ENCODE measurements at places on chromosomes 3 and 15.

DNA sequence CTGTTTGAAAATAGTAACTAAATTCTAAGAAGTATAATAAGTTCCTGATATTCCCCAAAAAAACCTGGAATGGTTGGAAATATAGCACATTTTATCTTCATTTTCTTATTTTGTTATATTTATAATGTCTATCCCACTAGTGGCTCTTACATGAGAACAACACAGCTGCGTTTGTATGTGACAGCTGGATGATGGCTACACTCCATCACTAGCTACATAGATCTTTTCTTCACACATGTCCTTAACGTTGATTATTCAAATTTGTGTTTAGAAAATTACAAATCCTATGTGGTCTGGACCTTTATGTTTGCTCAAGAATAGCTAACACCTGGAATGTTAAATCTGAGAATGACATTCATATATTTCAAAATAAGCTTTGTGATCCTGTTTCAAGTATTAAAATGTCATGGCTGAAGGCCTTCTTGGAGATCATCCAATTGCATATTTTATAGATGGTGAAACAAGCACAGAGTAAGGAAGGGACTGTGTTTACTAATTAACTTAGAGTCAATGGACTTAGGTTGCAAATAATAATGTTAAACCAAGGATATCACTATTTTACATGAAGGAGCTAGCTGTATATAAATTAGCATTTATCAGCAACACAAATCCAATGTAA lies 60.8 kb downstream of the ATP13A5 start:
- H3K27me3 ChIP-seq = peaks cover 8% of the 10 kb centered on the region
- no peak overlapping the region for H3K4me3 ChIP-seq
- no peaks in the 10 kb centered on the region for H3K36me3 ChIP-seq
- H3K27ac ChIP-seq = no peak overlapping the region
- no peak for DNase-seq

GRCh38 chr3:34359064-34359463 lies 560.6 kb downstream of the PDCD6IP start:
- DNase-seq = no peak
- no peaks in the 10 kb centered on the region for H3K27me3 ChIP-seq
- peaks cover 8% of the 10 kb centered on the region for H3K4me1 ChIP-seq
- no peak overlapping the region for H3K4me3 ChIP-seq

GRCh38 chr15:63238796-63239195 lies 38.6 kb upstream of the APH1B start:
- H3K36me3 ChIP-seq = peaks cover 42% of the 10 kb centered on the region
- no peak overlapping the region for H3K4me3 ChIP-seq
- peaks cover 7% of the 10 kb centered on the region for H3K4me1 ChIP-seq
- no peak for DNase-seq
- H3K27ac ChIP-seq = no peak overlapping the region
- peaks cover 4% of the 10 kb centered on the region for H3K27me3 ChIP-seq

GRCh38 chr3:153069598-153070510 lies 92.2 kb upstream of the RAP2B start:
- no peak overlapping the region for H3K4me3 ChIP-seq
- H3K4me1 ChIP-seq = no peaks in the 10 kb centered on the region
- H3K36me3 ChIP-seq = no peaks in the 10 kb centered on the region
- DNase-seq = no peak

Data from nephron progenitor cell (in vitro differentiated cells).